ENCODE measurements at places on chromosomes 4 and X. TPM values are rescaled to one million over a fixed set of nuclear protein-coding genes. Genes with fewer than 3 reads are reported as not detected.

DNA sequence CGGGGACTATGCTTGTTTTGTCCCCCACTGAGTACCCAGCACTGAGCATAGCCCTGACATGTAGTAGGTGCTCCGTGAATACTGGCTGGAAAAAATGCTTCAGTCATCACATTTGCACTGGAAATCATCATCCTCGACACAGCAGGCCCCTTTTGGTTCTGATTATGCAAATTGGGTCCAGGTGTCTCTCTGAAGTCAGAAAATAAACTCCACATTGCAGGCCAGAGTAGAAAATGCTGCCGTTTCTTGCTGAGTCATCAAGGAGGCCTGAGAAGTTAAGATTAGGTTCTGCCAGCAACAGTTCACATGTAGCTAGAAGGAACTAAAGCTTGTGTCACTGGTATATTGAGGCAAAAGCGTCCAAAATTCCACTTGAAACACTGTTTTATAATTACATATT is 15.0 kb upstream of the STK32B start:
- no peak for DNase-seq

GRCh38 chr4:20464381-20464780 is 212.7 kb downstream of the SLIT2 start:
- DNase-seq, result no peak

DNA sequence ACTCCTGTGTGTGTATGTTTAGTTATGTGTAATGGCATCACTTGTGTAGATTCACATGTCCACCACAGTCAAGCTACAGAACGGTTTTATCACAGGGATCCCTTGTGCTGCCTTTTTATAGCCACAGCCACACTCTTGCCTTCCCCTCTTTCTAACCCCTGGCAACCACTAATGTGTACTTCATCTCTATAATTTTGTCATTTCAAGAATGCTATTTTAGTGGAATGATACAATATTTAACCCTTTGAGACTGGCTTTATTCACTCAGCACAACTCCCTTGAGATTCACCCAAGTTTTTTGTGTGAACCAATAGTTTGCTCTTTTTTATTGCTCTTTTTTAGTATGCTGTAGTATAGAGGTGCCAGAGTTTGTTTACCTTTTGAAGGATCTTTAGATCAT is 112.1 kb downstream of the CDKL5 start:
- DNase-seq, result no peak

DNA sequence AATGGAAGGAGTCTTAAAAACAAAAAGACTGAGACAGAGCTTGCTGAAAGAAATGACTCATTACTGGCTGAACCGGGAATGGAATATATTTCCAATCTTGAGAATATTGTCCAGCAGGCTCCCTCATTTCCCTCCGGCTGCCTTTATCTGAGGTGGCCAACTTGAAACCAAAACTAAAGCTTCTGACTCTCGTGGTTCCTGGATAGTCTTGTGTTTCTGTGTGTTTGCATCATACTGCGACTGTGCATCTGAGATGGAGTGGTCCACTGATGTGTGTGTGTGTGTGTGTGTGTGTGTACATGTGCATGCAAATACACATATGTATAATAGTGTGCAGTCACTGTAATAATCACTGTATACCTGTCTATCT is 145.6 kb upstream of the SCML1 start:
- no peak for DNase-seq

GRCh38 chr4:113976741-113977525 is 2.5 kb downstream of the ARSJ start:
- peak; percentile 59 for DNase-seq

The COL4A6 gene
- polyA plus RNA-seq, result 5.3 TPM

The ZNF674 gene
- polyA plus RNA-seq, result 5.2 TPM

The PDGFC gene
- 29.8 TPM for polyA plus RNA-seq

The TEX13D gene
- not detected for polyA plus RNA-seq

The HTR2C gene
- polyA plus RNA-seq, result not detected

Measured in muscle of arm (tissue), 14 donors.